ENCODE measurements at places on chromosomes 7 and 10.

GRCh38 chr7:134014935-134015334 is 112.2 kb upstream of the LRGUK start:
- no peak for DNase-seq

DNA sequence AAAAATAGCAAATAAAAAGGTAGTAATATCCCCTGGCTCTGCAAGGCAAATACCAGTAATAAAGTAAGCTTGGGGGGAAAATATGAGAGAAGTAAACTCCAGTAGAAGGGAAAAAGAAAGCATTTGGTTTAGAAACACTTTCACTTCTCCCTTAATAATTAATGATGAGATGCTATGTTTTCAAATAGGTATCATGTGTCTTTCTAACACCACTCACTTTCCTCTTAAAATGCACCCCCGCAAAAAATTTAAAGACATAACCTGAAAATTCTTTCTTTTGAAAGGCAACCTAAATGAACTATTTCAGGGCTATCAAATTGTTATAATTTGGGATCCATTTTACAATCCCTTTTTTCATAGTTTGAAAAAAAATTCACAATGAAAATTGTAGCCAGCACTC is 240.3 kb downstream of the SNX10 start:
- no peak for DNase-seq

DNA sequence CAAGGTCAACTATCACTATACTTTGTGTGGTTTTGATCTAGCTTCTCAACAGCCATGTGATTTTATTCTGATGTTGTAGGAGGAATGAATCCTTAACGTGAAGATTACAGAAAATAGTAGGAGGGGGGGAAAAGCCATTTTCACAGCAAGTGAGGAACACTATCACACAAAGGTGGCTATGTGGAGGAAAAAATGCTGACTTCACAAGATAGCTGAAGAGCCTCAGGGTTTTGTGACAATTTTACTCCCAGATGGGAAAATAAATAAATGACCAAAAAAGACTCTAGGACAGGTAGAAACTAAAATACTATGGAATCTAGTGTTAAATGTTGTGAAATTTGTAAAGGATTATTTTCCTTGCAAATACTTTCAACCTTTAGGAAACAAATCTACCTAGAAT is 281.0 kb downstream of the ADRA2A start:
- no peak for DNase-seq

DNA sequence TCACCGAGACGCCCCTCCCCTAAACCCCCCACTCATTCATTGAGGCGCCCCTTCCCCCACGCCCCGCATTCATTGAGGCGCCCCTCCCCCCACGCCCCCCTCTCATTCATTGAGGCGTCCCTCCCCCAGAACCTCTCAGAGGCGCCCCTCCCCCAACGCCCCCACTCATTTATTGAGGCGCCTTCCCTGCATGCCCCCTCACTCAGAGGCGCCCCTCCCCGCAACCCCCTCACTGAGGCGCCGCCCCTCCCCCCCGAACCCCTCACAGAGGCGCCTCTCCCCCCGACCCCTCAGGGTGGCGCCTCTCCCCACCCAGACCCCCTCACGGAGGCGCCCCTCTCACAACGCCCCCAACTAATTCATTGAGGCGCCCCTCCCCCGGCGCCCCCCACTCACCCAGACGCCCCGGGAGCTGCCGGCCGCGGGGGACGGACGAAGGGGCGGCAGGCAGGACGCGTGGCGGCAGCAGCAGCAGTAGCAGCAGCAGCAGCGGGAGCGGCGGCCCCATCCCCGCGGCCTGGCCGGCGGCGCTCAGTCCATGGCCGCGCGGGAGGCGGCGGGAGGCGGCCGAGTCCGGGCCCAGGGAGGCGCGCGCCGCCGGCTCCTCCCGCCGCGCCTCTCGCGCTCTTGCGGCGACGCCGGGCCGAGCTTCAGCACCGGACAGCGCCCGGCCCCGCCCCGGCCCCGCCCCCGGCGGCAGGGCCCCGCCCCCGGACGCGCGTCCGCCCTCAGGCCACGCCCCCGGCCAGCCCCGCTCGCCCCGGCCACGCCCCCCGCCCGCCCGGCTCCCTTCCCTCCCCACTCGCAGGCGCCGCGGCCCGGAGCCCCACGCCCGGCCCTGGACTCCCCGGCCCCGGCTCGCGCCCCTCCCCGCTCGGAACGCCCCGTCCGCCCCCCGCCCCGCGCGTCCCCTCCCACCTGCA is at the start of gene PTPRN2:
TSS of gene PTPRN2 (minus strand) at position 662 of the 923 bp plus-strand sequence.
- DNase-seq, result peak; percentile 18

DNA sequence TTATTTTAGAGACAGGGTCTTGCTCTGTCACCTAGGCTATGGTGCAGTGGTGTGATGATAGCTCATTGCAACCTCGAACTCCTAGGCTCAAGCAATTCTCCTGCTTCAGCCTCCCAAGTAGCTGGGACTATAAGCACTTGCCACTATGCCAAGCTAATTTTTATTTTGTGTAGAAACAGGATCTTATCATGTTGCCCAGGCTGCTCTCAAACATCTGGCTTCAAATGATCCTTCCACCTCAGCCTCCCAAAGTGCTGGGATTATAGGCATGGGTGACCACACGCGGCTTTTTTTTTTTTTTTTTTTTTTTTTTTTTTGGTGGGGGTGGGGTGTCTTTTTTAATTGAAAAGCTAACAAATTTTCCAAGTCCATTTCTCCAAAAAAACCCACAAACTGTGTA is 18.4 kb downstream of the HPS6 start:
- no peak for DNase-seq

GRCh38 chr7:69839782-69840181 is 241.5 kb downstream of the AUTS2 start:
- DNase-seq, result no peak

GRCh38 chr7:77393261-77393660 is 22.9 kb downstream of the GSAP start:
- no peak for DNase-seq

- DNase-seq, result no peak
Observed at GRCh38 chr7:6637544-6638229, 569 bp downstream of the ZNF316 start.

GRCh38 chr7:121940918-121941317 is 68.0 kb downstream of the PTPRZ1 start:
- DNase-seq, result no peak

DNA sequence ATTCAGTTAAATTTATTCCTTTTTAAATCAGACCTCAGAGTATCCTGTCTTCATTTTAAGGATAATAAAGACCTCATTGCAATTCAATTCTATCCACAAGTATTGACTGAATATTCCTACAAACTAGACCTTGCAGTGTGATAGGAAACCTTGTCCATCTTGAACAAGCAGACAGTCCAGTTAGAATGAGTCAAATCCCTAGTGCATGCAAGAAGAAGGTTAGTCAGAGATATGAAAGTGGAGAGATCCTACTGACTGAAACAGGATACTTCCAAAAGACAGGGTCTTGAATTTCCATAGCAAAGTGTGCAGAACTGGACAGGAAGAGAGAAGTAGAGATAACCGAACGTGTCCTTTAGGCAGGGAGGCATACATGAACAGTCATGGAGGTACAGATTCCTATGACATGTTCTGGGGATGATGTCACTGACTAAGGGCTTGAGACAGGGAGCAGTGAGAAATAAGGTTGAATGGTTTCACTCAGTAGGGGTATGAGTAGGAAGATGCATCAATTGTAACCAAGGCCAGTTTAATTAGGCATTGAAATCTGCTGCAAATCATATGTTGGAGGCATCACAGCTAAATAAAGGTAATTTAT is 45.2 kb downstream of the PPP1R3A start:
- no peak for DNase-seq

All from fibroblast of skin of left quadriceps (primary cell).